HFF-Myc (cell line): ENCODE measurements at places on chromosomes 4 and X.

DNA sequence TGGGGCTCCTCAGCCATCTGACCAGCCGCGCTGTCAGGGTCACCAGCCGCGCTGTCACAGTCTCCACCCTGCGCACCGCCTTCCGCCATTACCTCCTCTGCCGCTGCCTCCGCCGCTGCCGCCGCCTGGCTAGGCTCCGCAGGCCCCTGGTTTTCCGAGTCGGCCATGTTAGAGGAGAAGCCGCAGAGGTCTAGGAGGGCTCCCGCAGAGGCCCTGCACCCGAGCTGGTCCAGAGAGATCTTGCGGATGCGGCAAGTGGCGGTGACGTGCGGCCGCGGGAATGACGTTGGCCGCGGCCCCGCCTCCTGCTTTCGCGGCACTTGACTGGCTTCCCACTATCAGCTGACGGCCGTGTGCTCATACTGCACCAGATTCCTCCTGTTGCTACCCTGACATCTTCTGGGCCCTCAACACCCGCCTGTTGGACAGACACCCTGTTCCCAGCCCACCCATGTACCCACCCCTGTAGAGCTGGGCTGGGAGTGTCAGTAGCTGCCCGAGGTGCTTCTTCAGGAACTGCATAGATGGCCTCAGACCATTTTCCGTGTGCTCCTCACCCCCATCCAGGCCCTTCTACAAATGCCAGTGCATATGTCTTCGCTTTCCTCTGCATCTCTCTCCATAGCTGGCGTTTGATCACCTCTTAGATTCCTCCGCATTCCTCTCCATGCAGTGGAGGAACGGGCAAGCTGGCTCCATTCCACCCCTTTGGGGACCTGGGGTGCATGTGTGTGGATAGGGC lies at the start of gene NAP1L5:
Gene NAP1L5 (minus strand): TSS at position 242 of the 742 bp plus-strand sequence. CDS start 75 bp downstream, at position 167.
- no peak for DNase-seq

GRCh38 chrX:123454712-123455431 lies 270.8 kb downstream of the GRIA3 start:
- no peak for DNase-seq

DNA sequence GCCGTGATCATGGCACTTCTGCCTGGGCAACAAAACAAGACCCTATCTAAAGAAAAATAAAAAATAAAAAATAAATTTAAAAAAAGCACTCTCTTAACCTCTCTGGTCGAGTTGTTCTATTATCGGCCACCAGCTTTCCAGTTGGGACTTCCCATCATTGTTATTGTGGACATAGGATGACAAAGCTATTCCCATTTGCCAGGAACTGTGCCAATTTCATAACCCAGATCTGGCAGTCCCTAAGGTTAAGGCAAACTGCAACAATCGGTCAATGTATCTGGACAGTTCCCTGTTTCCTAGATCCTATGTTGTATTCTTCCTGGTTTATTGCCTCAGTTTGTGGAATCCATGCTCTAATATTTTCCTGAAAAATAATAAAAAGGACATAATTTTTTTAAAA lies 17.8 kb upstream of the ANXA5 start:
- no peak for DNase-seq

DNA sequence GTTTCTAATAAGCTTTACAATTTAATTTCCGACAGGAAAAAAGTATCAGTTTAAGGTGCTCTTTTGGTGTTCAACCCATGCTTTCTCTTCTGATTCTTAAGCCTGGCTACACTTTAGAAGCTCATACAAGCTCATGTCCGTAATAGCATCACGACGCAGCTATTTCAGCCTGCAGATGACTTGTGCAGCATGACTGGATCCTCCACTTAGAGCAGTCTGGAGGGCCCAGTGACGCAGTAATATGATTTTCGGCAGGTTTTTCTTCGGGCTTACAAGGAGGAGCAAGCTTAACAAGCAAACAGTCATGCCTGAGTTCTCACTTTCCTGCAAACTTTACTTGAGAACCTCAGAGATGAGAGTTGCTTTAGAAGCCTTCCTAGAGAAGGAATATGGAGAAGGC lies 85.3 kb upstream of the MAML3 start:
- DNase-seq = no peak

GRCh38 chr4:628311-628741 lies 3.0 kb downstream of the PDE6B start:
- no peak for DNase-seq

- peak; percentile 29 for DNase-seq
These were observed 920 bp downstream of the HTT-AS start for GRCh38 chr4:3073158-3074077.

DNA sequence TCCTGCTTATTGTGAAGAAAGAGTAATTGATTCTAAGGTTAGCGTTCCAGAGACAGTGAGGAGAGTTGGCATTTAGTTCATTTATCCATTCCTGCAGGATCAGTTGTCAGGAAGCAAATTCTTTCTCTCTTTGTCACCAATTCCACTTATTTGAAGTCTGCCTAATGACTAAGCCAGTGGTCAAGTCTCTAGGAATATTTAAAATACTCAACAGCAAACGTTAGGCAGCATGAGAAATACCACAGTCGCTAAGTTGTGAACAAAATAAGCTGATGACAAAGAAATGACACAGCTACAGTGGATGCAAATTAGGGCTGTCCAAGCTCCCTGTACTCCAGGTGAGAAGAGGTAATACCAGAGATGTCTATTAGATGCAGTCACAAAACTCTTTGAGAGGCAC lies 6.6 kb upstream of the MAGEB17 start:
- peak; percentile 24 for DNase-seq

GRCh38 chrX:134469486-134469885 lies 9.5 kb downstream of the HPRT1 start:
- DNase-seq = no peak

DNA sequence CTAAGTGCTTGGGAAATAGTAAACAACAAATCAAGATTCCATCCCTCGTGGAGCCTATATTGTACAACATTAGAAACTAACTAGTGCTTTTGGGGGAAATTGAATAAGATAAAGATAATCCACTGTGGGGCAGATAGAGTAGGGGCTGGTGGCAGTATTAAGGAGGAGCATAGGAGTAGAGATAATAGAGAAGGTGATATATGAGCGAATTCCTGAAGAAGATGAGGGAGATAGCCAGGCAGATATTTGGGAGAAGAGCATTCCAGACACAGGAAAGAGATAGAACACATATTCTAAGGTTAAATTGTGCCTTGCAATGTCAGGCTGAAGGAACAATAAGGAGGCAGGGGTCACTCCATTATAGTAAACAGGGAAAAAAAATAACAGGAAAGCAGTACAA lies 218.2 kb downstream of the GRID2 start:
- DNase-seq = no peak

- DNase-seq = no peak
These were observed 770 bp upstream of the TIGD2 start for GRCh38 chr4:89110541-89110985.

DNA sequence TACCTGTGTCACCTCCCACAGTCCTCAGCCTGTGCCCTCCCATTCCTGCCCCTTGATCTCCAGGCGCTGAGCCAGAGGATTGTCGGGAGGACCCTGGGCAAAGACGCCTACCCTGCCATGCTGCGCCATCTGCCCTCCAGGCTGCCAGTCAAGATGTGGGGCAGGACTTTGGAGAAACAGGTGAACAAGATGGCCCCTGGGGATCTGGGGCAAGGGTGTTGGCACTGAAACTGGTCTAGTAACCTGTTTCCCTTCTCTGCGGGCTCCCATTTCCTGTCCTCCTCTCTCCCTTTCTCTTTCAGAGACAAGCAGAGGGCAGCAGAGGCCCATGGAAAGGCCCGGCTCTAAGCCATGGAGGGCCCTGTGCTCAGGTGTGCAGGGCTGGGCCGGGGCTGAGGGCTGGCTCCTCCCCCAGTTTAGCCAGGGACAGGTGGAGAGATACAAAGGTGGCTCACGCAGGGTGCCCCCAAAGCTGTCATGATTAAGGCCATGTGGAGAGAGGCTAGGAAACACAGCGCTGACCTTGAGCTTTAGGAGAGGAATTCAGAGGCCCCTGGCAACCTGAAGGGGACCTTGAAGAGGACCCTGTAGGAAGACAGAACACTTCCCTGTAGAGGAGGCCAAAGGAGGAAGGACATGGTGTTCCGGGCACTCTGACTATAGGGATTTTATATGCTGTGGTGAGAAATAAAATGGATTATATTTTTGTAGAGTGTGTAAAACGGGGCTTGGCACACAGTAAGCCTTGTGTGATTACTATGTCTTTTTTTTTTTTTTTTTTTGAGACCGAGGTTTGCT lies at the start of gene GLOD5:
Gene GLOD5 (plus strand): TSS at position 74 of the 798 bp plus-strand sequence. CDS start 44 bp downstream, at position 118.
- no peak for DNase-seq

- DNase-seq = no peak
These were observed 468.5 kb downstream of the IQCM start for GRCh38 chr4:149347139-149347538.
